Kidney (tissue), 22 donors: ENCODE measurements at places on chromosomes 2 and 18. TPM values are rescaled to one million over a fixed set of nuclear protein-coding genes. Genes with fewer than 3 reads are reported as not detected.

Gene MYOM1
- 6.8 TPM for total RNA-seq

DNA sequence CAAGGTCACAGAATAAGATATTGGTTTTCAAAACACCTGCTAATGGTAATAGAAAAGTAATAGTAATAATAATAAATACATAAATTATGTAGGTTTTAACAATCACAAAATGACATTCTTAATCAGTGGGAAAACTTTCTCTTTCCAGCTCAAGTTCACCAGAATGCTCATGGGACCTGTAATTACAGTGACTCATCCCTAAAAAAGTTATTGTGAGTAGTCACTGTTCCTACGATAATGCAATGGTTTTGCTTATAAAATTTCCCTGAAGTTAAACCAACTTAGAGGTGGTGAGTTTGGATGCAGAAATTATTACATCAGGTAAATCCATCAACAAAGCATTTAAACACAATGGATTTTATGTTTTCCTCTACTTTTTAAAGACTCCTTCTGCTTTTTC, 502.3 kb downstream of the PID1 start:
- H3K27me3 ChIP-seq = no peaks in the 10 kb centered on the region
- no peak for DNase-seq
- no peak overlapping the region for H3K4me3 ChIP-seq
- H3K27ac ChIP-seq = no peak overlapping the region
- no peaks in the 10 kb centered on the region for H3K4me1 ChIP-seq
- no peaks in the 10 kb centered on the region for H3K36me3 ChIP-seq

Gene PPP1R1C
- total RNA-seq = 2.5 TPM

Gene IGFBP2
- 53.7 TPM for total RNA-seq

Gene UBE2E3
- total RNA-seq = 78.7 TPM

DNA sequence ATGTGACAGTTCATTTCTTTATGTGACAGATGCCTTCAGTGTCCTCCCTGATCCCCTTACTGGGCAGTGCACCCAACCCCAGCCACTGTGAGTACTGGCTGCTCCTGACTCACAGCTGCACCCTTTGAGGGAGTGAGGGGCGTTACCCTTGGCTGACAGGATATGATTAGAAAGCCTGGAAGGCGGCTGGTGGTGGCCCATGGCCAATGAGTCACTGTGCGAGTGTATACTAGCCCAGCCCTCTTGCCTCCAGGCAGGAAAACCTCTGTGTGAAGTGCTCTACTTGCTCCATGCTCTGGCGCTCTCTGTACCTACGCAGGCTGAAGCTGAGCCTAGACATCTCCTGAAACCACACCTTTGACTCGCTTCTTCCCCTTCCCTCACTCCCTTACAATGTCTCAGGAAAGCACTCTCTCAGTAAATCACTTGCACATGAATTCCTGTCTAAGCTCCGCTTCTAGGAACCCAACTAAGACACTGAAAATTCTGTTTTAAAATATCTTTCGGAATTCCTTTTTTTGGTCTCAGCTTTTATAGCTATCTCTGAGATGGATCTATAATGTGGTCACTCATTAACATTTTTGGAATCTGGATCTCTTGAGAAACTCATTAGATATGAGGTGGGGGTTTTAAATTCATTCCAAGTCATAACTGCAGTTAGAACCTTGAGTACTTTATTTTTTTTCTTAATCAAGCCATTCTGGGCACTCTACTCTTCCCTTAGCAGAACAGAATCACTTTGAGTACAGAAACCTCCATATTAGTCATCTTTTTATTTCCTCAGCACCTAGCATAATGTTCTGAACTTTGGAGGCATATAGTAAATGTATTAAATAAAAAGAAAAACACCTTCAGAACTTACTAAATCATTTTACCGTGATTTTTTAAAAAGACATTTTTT, 25.3 kb upstream of the STAM2 start:
- H3K27ac ChIP-seq = no peak overlapping the region
- no peaks in the 10 kb centered on the region for H3K36me3 ChIP-seq
- peak overlapping the region; percentile 14 for H3K4me3 ChIP-seq
- peaks cover 4% of the 10 kb centered on the region for H3K4me1 ChIP-seq
- peak; percentile 11 for DNase-seq

- DNase-seq = no peak
- H3K4me1 ChIP-seq = no peaks in the 10 kb centered on the region
- H3K4me3 ChIP-seq = no peak overlapping the region
Observed at GRCh38 chr2:134739236-134739878, 20.6 kb upstream of the TMEM163 start.

DNA sequence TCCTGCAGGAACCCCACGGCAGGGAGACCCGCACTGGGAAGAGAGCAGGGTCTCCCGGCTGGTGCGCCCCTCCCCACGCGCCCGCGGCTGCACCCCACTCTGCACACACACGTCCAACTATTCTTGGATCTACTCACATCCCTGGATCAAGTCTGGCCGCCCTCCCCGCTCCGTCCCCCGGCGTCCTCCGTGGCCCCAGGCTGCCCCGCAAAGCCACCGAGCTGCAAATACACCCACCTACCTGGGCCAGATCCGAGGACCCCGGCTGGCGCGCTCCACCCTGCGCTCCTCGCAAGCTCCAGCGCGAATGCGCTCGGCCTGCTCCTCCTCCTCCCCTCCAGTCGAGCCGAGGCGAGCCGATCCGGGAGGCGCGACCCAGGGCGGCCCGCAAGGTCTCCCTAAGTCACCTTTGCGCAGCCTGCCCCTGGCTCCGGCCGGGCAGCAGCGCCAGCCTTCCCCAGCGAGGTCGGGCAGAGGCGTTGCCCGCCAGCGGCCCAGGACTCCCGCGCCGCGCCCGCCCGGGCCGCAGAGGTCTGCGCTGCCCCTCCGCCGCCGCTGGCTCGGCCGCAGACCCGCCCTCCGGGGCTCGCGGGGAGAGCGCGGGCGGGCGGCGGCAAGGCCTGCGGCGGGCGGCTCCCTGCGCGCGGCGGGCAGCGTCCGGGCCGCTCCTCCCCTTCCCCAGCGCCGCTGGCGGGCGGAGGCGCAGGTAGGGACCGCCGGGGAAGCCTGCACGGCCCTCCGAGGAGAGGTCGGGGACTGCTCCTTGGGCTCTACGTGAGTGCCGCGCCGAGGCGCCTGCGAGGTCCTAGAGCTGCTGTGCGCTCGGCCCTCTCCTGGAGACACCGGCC, 126.0 kb downstream of the OSBPL1A start:
- no peaks in the 10 kb centered on the region for H3K36me3 ChIP-seq
- H3K4me3 ChIP-seq = peak overlapping the region; percentile 79
- H3K27me3 ChIP-seq = no peaks in the 10 kb centered on the region
- peaks cover 18% of the 10 kb centered on the region for H3K4me1 ChIP-seq
- DNase-seq = peak; percentile 92
- peak overlapping the region; percentile 95 for H3K27ac ChIP-seq

DNA sequence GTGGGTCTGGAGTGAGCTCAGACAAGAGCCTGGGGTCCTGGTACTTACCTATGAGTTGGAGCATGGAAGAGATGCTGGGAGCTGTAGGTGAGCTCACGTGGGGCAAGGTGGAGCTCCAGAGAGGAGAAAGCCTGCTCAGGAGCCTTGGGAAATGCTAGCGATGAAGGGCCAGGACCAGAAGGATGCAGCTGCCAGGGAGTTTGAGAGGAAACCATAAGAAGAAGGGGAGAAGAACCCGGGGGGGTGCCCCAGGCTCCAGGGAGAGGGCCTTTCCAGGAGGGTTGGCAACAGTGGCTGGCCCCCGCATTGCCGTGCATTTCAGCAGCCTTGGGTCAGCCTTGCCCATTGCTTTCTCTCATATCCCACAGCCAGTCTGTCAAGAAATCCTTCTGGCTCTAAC, 268.7 kb downstream of the GLI2 start:
- no peaks in the 10 kb centered on the region for H3K36me3 ChIP-seq
- no peak for DNase-seq
- no peak overlapping the region for H3K27ac ChIP-seq
- no peak overlapping the region for H3K4me3 ChIP-seq
- H3K27me3 ChIP-seq = no peaks in the 10 kb centered on the region
- H3K4me1 ChIP-seq = no peaks in the 10 kb centered on the region

DNA sequence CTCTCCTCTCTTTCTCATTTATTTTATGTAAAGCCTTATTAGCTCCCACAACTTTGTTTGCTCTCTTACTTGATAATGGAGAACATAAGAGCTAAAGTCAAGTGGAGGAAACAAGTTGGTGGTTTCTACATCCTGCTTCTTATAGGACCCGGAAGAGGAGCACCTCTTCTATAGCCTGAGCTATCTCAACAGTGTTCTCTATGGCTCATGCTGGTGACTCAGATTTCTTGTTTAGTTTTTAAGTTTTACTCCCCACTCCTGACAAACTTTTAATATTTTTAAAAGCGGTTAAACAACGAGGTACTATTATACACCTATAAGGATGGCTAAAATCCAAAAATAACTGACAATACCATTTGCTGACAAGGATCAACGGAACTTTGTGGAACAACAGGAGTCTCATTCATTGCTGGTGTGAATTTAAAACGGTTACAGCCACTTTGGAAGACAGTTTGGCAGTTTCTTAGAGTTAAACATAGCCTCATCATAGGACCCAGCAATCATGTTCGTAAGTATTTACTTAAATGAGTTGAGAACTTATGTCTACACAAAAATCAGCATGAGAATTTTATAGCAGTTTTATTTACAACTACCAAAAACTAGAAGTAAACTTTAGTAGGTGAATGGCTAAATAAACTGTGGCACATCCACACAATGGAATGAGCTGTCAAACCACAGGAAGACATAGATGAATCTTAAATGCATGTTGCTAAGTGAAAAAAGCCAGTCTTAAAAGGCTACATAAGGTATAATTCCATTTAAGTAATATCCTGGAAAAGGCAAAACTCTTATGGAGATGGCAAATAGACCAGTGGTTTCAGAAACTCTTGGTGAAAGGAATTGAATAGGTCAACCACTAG, 12.7 kb upstream of the CDC42EP3 start:
- H3K4me1 ChIP-seq = no peaks in the 10 kb centered on the region
- no peaks in the 10 kb centered on the region for H3K27me3 ChIP-seq
- no peak overlapping the region for H3K27ac ChIP-seq
- DNase-seq = no peak

DNA sequence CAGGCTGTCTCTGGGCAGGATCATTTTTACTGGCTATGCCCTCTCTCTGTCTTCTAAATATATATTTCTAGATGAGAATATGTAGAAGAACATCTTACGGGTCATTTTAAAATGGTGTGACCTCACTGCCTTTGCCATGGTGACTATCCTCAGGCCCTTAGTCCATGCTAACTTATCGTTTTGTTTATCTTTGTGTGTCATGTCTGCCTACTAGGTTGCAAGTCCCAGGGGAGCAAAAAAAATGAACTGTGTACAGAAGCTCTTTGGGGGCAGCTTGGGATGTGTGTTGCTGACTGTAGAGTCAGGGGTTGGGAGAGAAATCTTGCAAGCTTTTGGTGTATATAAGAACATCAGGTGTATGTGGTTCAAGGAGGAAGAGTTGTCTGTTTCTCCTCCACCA, 11.0 kb downstream of the CPSF3 start:
- no peak for DNase-seq
- H3K27me3 ChIP-seq = no peaks in the 10 kb centered on the region
- peaks cover 15% of the 10 kb centered on the region for H3K36me3 ChIP-seq
- no peak overlapping the region for H3K27ac ChIP-seq
- H3K4me1 ChIP-seq = no peaks in the 10 kb centered on the region

GRCh38 chr2:130241041-130241707, 42.9 kb upstream of the TUBA3E start:
- no peak overlapping the region for H3K4me3 ChIP-seq
- no peaks in the 10 kb centered on the region for H3K36me3 ChIP-seq
- H3K27ac ChIP-seq = no peak overlapping the region
- DNase-seq = no peak
- H3K27me3 ChIP-seq = no peaks in the 10 kb centered on the region

Gene FBXO36
- total RNA-seq = 5.4 TPM

DNA sequence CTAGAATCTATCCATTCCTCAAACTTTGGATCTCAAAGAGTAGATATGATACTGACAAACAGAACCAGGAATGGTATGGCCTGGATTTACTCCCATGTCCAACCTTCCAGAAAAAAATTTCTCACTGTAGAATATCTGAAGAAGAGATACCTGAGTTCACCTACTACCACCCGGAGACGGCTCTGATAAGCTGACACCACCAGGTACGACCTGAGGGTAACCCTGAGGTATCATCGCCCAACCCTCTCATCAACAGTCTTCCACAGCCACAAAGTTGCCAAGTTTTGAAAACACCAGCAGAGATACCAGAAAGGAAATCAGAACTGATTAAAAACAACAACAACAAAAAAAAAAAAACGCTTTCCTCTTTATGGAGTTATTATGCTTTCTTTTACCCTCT, 102.9 kb downstream of the LRP2 start:
- no peak overlapping the region for H3K27ac ChIP-seq
- DNase-seq = no peak
- no peak overlapping the region for H3K4me3 ChIP-seq
- peaks cover 14% of the 10 kb centered on the region for H3K36me3 ChIP-seq
- H3K4me1 ChIP-seq = no peaks in the 10 kb centered on the region
- H3K27me3 ChIP-seq = no peaks in the 10 kb centered on the region

DNA sequence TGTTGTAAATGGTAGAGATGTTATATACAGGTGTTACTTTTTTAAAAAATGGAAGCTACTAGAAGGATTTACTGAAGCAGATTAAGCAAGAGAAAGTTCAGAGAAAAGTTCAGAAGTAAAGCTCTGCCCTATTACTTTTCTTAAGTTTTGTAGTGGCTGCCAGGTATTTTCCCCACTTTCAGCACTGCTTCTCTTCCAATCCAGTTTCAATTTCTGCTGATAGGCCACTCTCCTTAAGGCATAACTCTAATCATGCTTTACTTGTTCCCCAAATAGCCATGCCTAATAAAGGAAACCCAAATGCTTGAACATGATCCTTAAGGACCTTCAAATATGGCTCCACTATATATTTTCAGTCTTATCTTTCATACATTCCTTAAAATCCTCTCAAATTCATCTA, 880.8 kb upstream of the CDH2 start:
- H3K27ac ChIP-seq = no peak overlapping the region

DNA sequence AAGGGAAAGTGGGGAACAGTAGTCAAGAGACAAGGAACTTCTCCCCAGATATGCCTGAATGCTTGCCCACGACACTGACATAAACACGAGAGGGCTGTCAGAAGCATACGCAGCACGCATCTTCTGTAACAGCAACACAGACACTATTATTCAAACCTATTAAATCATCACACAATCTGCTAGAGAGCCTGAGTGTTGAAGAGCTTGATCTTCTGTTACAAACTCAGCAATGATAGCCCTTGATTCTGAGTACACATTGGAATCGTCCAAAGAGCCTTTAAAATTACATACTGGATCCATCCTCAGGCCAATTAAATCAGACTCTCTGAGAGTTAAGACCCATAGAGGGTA, 111.6 kb downstream of the ZNF521 start:
- H3K27ac ChIP-seq = no peak overlapping the region
- H3K4me1 ChIP-seq = peaks cover 3% of the 10 kb centered on the region
- no peak overlapping the region for H3K4me3 ChIP-seq
- no peaks in the 10 kb centered on the region for H3K27me3 ChIP-seq
